WTC11 (cell line): ENCODE measurements at places on chromosomes 5 and 9. TPM values are rescaled to one million over a fixed set of nuclear protein-coding genes. Genes with fewer than 3 reads are reported as not detected.
A peak's percentile ranks its signal among the peaks of the same experiment; 100 is the strongest.

GRCh38 chr5:150137168-150137957, 18.3 kb downstream of the PDGFRB start:
- peak; percentile 54 for DNase-seq

DNA sequence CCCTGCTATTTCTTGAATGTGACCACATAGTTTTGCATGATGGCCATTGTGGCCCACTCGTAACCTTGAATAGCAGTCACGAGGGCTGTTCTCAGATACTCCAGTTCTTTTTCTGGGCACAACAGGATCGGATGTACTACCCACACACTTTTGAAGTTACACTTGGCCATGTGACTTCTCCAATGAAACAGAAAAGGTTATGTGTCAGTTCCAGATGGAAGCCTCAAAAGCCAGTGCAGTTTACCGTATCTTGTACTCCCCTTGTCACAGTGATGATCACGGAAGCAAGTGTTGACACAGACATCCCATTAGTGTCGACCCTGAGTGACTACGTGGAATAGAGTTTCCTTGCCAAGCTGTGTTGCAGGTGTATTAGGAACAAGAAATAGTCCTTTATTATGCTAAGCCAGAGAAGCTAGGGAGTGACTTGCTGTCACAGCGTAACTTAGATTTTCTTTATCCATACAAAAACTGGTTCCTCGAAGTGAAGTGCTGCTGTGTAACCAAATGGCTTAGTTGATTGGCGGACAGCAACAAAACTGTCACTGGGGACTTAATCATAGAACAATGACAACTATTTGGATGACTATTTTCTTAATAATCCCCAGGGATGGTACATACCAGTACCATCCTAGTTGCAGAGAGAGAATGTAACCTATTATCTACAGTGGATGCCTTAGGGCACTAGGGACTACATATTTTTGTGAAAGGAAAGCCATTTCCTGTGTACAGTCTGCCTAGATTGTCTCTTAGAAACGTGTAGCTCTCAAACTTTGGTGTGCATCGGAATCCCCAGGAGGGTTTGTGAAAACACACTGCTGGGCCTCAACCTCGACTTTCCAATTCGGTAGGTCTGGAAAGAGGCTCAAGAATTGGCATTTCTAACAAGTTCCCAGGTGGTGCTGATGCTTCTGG, 90.1 kb upstream of the DMRT1 start:
- DNase-seq, result no peak

The KCNMB1 gene
- 0.16 to 0.24 TPM (median 0.21 TPM) in 3 replicates for total RNA-seq

The CCL27 gene
- 0.68 to 1.0 TPM (median 0.89 TPM) in 3 replicates for total RNA-seq

GRCh38 chr9:97564291-97565175, 63.1 kb downstream of the TMOD1 start:
- DNase-seq, result no peak

- DNase-seq, result no peak
Observed at GRCh38 chr5:170393235-170393634, 4.1 kb upstream of the KCNMB1 start.

DNA sequence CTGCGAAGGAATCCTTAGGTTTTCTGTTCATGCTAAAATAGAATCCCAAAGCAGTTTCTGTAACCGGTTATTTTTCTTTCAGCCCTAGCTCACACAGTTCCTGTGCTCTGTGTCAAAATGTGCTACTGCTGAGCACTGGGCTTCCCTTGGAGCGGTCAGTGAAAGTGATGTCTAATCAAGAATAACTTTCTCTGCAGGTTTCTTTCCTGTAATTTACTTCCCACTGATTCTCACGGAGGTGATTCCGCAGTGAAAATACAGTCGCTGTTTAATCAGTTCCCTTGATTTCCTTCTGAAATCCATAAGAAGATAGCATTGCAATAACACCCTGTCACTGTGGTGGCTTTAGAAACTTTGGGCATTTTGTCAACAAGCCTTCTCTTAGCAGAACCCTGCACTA, 112.0 kb upstream of the ISL1 start:
- no peak for DNase-seq

DNA sequence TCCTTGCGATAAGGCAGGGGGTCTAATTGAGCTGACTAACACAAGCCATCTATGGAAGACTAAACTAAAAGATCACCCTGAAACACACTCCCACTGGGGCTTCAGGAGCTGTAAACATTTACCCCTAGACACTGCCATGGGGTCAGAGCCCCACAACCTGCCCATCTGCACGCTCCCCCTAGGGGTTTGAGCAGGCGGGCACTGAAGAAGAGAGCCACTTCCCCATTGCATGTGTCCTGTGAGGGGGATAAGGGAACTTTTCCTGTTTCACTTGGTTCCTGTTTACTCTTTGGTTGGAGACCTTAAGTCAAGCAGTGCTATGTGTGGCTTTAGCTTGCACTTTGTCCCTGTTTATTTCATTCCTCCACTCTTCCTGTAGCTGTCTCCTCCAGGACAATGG, 1929.5 kb upstream of the CDH9 start:
- peak; percentile 16 for DNase-seq

DNA sequence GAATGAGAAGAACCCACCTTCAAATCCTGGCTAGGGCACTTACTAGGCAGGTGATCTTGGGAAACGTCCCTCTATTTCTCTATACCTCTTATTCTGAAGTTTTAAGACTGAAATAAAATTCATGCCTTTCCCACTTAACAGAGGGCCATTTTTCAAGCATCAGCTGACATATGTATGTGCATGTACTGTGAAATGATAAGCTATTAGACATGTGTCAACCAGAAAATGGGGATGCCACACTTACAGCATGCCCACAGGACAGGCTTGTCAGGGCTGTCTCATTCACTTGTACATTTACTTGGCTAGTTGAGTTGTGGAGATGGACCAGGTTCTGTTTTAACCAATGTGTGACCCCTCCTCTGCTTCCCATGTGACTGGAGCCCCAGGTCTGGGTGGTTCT, 78.5 kb downstream of the C9orf152 start:
- no peak for DNase-seq
